Lower lobe of right lung (tissue), 2 donors: ENCODE measurements at places on chromosomes 7 and 10.

- DNase-seq = no peak
Measured at GRCh38 chr7:112533591-112533990, 52.8 kb downstream of the LSMEM1 start.

GRCh38 chr10:79412516-79412915 lies 32.9 kb downstream of the ZCCHC24 start:
- DNase-seq = peak; percentile 16

DNA sequence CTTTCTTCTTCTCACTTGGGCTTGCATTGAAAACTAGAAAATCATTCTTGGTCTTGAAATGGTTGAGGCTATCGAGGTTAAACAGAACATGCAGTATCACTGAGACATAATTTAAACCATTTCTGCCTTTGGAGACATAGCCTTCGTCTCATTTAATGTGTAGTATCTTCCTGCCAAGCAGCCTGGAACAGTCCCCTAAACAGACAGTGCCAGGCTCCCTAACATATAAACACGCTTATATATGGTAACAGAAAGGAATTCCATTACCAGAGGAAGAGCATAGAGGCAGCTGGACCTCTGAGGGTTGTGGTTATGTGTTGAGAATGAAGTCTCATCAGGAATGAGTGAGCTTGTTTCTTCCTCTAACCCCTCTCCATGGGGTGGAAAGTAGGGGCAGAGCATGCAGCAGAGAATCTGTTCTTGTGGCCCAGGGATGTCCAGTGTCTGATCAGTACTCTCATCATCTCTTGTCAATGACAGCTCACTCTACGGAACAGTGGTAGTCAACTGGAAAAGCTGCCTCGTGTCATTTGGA lies 11.2 kb downstream of the CACNB2 start:
- DNase-seq = no peak

- no peak for DNase-seq
Measured at GRCh38 chr7:3780525-3780924, 479.5 kb downstream of the SDK1 start.

GRCh38 chr7:28937103-28937502 lies 21.0 kb downstream of the TRIL start:
- DNase-seq = no peak

- DNase-seq = no peak
Measured at GRCh38 chr7:101722247-101722646, 93.2 kb upstream of the MYL10 start.

DNA sequence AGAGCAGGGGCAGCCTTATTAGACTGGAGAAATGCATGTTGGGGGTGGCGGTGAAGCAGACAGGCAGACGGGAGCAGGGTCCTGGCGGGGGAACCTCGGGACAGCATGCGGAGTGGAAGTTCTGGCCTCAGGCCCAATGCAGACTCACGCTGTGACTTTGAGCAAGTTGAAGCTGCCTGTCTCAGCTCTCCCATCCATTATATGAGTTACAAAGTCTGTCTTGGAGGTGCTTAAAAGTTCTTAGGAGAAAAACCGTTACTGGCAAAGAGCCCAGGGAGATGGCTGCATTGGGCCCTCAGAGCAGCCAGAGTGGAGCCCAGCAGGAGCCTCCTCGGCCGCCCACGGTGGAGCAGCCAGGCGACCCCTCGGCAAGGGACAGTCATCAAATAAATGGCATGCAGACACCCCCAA lies 509.5 kb downstream of the PLXNA4 start:
- DNase-seq = no peak

- DNase-seq = no peak
Measured at GRCh38 chr10:59865101-59865500, 41.3 kb downstream of the CCDC6 start.

DNA sequence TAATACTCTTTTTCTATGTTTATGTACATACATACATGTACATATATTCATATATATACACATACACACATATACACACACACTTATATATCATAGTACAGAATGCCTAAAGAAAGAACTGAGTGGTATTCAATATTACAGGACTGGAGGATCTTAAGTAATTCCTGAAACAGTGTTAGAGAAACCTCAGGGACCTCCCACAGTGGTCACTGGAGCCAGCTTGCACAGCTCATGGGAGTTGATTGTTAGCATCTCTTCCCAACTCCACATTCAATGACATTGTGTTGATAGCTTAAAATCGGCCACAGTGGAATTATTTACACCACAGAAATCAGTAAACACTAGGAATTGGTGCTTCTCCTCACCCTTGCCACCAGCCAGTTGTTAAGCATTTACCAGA lies 6.0 kb downstream of the LRRC17 start:
- DNase-seq = no peak

DNA sequence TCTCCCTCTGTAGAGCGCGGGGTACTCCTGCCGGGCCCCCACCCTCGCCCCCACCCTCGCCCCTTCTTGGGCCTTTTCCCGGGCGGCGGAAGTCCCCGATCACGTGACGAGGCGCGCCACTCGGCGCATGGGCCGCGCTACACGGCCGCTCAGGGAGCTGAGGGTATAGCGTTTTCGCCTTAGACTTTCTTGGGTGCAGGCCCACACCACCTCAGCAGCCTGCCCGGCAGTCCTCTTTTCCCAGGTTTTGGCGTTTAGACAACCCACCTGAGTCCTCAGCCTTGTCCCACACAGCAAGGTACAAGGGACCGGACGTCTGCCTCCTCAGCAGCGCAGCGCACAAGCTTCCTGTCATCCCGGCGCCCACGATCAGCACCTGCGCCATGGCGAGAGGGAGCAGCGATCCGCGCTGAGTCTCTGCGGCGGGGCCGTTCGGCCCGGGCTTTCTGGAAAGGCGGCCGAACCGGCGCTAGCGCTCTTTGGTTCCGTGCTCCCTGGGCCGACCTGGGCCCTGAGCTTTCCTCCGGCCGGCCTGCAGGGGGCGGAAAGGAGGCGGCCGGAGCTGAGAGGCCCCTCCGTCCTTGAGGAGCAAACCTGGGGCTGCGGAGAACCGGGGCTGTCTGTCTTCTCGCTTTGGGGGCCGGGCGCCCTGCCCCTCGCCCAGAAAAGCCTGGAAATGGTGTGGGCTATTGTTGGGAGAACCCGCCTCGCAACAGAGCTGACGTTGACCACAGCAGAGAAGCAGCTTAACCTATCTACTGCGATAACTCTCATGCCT lies at the start of gene RNLS:
Gene RNLS, minus strand, starts transcription at position 513 of the 778 bp plus-strand sequence.
- peak; percentile 83 for DNase-seq

- DNase-seq = no peak
Measured at GRCh38 chr10:76035206-76036110, 604.0 kb downstream of the LRMDA start.

GRCh38 chr7:80047032-80047431 lies 87.6 kb upstream of the GNAI1 start:
- no peak for DNase-seq

GRCh38 chr7:110448918-110449317 lies 642.0 kb upstream of the LRRN3 start:
- DNase-seq = no peak

GRCh38 chr7:6640246-6640721 lies 3.2 kb downstream of the ZNF316 start:
- no peak for DNase-seq

DNA sequence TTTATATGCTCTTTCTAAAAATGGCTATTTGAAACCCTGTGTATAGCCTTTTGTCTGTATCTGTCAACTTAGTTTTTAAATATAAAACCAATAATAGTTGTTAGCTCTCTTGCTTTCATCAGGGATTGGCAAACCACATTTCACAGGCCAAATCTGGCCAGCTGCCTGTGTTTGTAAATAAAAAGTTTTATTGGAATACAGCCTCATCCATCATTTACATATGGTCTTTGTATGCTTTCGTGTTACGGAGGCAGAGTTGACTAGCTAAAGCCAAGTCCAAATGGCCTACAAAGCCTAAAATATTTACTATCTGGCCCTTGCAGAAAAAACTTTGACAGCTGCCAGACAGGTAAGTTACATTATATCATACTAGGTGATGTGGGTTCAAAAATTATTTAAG lies 235.0 kb downstream of the BICC1 start:
- DNase-seq = no peak

GRCh38 chr7:114026486-114027089 lies 107.8 kb upstream of the PPP1R3A start:
- no peak for DNase-seq

- peak; percentile 67 for DNase-seq
Measured at GRCh38 chr7:80134115-80134535, 506 bp upstream of the GNAI1 start.

DNA sequence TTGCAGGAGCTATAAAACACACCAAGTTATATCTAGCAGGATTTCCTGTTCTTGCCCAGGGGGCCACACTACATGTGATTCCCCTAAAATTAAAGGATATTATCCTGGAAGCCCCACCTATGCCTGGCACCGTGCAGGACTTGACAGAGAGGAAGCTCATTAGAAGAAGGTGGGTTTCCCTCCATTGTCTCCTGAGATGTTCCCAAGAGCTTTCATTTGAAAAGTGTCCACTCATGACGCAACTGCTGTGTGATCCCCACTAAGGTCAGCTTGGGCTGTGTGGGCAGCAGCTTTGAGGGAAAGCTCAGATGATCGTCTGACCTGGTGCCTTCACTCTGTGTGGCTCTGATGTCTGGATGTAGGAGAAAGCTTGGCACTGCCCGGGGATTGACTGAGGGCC lies 53.5 kb downstream of the RAMP3 start:
- no peak for DNase-seq

GRCh38 chr10:1358860-1359625 lies 302.9 kb downstream of the WDR37 start:
- no peak for DNase-seq

DNA sequence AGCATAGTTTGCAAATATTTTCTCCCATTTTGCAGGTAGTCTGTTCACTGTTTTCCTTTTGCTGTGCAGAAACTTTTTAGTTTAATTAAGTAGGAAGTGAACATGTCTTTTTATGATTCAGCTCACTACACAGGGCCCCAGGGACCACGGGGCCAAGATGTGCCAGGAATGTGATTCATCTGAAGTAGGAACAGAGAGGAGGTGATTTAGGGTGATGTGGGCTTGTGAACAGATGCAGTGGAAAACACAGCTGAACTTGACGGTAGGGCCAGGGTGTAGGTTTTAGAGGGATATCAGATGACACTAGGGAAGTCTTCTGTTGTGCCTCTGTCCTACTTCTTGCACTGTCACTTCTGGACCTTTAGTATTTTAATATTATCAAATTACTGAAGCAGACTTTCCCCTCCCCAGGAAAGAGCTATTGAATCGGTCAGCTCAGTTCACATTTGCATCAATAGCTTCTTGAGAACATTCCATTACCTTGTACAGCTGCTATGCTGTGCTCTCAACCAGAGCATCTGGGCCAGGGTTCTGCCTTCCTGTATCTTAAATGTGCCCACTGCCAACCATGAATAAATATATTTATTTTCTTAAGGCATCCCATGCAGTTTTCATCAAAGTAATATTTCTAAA lies 96.9 kb downstream of the OSBPL3 start:
- no peak for DNase-seq

DNA sequence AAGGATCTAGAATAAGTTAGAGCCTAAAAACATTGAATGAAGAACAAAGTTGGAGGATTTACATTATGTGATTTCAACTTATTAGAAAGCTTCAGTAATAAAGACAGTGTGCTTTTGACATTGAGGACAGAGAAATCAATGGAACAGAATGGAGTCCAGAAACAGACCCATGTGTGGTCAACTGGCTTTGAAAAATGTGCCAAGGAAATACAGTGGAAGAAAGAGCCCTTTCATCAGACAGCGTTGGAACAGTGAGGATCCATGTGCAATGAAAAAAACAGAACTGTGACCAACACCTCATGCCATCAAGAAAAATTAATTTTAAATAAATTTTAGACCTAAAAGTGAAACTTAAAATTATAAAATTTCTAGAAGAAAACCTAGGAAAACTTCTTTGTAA lies 50.6 kb upstream of the LRRC18 start:
- DNase-seq = no peak

DNA sequence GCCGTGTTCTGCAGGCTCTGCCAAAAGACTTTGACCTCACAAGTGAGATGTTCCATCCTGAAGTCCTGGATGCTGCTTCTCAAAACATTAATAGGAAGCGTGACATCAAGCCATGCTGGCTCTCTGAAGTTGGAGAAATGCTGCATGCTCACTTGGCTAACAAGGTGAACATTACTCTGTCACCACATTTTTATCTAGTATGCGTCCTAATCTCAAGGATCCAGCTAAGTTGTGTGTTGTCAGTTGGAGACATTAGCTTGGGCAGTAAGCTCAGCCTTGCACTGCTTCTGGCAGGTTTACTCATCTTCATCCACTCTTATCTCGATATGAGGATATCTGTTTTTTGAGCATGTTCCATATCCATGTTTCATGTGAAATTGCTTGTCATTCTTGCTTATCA lies 165.2 kb downstream of the SDK1 start:
- no peak for DNase-seq

GRCh38 chr7:102834999-102835398 lies 77.8 kb upstream of the LRRC17 start:
- no peak for DNase-seq
